RWPE2 (cell line): ENCODE measurements at places on chromosomes 7 and 10.

GRCh38 chr7:29019387-29019786, 61.3 kb upstream of the TRIL start:
- DNase-seq = no peak

DNA sequence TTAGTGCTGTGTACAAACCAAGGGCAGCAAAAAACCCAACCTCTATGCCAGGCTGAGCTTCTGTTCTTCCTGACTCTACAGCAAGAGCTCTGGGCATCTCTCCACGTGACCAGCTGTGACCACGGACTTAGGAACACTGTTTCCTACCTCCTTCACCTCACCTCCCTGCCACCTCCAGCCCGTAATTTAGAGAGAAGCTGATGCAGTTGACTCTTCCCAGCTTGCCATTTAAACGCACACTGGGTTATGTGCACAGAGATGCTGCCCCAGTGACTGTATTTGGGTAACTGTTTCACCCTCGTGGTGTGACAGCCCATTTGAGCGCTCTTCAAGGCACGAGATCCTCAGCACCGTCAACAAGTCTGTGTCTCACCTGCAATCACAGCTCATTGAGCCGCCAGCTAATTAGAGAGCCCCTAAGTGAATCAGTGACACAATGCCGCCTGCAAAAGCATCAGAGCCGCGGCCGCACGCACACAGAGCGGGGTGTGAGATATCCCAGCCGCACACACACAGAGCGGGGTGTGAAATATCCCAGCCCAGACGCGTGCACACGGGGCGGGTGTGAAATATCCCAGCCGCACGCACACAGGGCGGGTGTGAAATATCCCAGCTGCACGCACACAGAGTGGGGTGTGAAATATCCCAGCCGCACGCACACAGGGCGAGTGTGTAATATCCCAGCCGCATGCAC, 319.7 kb downstream of the PTPRN2 start:
- peak; percentile 35 for DNase-seq

- no peak for DNase-seq
Measured at GRCh38 chr7:47419471-47419870, 162.4 kb downstream of the TNS3 start.

GRCh38 chr10:22615819-22616499, 98.4 kb downstream of the PIP4K2A start:
- DNase-seq = no peak

DNA sequence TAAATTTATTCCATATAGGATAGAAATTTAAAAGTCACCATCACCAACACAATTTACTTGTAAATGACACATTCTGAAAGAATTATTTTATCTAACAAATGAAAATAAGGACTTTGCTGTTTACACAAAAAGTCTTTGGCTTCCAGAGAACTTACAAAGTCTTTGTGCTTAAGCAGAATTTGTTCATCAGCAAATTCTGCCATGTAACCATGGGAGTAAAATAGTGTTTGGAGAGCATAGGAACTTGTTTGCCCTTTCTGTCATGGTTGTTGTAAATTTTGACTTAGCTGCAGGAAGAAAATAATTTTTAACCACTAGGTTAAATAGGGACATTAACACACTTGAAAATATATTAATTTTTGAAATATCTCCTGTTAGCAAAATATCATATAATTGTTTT, 15.2 kb downstream of the FGL2 start:
- DNase-seq = no peak

- DNase-seq = peak; percentile 89
Measured at GRCh38 chr7:100509231-100509630, 25.5 kb downstream of the NYAP1 start.

DNA sequence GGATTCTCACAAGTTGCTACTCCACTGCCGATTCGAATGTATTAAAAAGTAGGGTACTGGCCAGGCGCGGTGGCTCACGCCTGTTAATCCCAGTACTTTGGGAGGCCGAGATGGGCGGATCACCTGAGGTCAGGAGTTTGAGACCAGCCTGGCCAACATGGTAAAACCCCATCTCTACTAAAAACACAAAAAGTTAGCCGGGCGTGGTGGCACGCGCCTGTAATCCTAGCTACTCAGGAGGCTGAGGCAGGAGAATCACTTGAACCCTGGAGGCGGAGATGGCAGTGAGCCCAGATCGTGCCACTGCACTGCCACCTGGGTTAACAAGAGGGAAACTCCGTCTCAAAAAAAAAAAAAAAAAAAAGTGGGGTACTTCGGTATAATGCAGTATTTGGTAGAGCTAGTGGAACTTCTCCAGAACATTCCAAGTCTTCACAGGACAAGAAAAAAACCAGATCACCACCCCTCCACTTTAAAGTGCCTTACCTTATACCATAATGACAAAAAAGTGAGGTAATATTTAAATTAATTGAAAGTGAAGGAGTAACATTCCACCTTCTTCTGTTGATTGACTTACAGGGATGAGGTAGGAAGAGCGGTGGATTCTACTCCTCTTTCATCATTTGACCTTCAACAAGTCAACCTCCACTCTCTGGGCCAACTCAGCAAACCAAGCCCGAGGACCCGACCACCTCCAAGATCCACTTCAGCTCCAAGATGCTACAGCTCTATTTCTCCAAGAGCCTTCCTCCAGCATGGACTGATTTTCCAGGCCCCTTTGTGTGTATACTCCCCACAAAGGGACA, 2.0 kb downstream of the BAZ1B start:
- peak; percentile 12 for DNase-seq

DNA sequence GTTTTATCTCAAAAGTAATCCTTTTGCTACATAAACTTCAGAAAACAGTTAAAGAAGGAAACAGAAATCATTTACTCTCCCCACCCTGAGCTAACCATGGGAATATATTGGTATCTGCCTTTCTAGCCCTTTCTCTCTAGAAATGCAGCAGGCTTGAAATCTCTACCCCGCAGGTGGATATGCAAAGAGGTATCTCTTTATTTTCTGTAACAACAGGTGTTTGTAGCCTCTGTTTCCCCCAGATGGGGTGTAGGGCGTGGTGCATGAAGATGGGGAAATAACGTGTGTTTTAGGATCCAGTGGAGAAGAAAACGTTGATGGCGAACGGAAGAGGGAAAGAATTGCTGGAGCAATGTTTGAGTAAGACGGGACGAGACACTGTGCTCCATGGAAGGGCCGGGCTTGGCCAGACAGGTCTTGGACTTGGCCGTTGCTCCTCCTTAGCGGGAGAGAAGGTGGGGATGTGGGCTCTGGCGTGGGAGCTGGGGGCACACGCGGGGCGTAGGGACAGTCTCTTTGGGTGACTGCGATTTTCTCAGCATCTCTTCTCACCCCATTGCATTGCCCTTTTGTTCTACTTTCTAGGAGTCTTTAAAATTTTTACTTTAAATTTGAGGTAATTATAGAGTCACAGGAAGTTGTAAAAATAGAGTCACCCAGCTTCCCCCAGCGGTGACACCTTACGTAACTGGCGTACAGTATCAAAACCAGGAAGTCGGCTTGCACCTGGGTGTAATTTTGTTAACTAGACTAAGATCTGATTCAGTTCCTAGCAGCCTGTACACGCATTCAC, 82.9 kb downstream of the ELFN1 start:
- no peak for DNase-seq

- DNase-seq = no peak
Measured at GRCh38 chr10:77643795-77644468, 6.3 kb upstream of the KCNMA1 start.

DNA sequence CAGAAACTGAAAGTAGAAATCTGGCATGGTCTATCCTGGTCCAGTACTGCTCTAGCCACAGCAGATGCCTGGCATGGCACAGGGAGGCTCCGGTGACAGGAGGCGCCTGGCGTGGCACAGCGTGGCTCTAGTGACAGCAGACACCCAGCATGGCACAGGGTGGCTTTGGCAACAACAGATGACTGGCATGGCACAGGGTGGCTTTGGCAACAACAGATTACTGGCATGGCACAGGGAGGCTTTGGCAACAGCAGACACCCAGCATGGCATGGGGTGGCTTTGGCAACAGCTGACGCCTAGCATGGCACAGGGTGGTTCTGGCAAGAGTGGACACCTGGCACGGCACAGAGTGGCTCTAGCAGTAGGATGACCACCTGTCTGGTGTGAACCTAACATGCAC, 480.5 kb upstream of the FOXK1 start:
- no peak for DNase-seq

DNA sequence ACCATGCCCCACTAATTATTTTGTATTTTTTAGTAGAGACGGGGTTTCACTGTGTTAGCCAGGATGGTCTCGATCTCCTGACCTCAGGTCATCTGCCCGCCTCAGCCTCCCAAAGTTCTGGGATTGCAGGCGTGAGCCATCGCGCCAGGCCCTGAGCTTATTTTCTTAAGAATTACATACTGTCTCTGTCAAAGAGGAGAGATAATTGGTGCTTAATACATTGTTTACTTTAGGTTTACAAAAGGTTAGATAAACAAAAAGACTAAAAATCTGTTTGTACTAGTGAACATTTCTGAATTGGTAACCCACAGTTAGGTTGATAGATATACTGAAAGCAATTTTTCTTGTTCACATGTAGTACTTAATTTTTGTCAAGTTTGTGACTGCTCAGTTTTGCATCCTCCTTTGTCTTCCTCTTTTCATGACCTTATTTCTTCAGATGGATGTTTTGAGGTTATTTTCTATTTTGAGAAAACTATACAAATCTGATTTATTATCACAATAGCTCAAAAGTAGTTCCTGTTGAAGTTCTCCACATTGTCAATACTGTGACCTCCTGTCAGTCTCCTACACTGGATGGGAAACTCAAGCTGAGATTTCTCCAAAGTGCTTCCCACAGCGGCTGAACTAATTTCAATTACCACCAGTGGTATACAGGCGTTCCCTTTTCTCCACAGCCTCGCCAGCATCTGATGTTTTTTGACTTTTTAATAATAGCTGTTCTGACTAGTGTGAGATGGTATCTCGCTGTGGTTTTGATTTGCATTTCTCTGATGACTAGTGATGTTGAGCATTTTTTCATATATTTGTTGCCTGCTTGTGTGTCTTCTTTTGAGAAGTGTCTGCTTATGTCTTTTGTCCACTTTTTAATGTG, 22.5 kb downstream of the HHEX start:
- DNase-seq = no peak

DNA sequence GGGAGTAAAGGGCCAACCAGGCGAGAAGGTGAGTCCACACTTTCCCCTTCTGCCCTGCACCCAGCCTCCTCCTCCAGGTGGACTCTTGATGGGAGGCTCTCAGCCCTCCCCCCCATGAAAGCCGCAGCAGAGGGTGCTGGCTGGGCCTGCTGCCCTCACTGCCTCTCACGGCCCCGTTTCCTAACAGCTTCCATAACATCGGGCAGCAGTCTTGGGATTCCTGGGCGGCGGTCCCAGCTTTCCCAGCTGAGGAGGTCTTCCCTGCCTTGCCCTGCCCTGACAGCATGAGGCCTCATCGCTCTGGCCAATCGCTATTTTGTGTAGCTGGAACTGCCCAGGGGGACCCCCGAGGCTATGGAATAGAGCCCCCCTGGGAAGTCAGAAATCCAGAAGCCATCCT, 76.3 kb downstream of the COL13A1 start:
- DNase-seq = no peak

DNA sequence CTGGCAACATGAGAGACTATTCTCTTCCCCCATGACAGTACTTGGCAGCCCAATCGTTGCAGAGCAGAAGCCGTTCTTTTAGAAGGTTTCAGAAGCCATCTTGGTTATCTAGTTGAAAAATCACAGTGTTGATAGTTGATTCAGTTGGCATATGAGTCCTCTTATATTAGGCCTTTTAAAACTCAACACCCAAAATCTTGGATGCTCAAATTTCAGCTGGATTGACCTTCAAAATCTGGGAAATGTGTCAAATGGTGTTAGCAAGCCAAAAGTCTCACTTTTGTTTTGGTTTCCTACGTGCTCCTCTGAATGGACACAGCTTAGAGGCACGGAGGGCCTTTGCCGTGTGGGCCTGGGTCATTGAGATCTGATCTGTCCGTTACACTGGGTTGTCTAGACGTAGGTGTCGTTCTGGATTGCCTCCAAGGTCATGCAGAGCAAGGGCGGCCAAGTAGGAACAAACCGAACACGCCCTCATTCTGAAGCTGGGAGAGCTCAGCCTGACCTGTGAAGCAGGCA, 59.3 kb upstream of the BMPER start:
- DNase-seq = no peak

DNA sequence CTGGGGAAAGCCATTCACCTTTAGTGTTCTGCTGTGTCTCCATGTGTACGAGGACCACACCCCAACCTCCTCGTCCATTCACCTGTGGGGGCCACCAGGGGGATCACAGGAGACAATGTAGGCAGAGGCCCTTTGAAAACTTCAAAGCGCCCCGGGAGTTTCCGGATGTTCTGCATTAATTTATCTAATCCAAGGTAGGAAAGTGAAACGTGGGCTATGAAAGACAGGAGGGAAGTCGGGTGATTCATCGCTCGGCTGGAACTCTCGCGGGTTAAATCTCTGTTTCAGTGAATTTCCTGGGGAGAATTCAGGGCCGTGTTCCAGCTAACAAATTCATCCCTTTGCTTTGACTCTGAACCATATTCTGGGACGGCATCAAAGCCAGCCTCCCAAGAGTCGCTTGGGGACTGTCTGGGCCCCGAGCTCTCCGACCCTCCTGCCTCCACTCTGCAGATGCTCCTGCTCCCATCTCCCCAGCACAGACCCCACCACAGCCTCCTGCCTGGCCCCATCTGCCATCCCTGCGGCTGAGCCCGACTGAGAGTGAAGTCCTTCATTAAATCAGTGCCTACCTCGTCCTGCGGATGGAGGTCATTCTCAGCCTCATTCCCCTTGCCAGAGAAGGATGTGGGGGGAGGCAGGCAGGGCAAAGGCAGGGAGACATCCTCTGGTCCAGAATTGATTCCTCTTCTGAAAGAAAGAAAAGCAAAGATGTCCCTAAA, 114.1 kb upstream of the CARD11 start:
- no peak for DNase-seq

DNA sequence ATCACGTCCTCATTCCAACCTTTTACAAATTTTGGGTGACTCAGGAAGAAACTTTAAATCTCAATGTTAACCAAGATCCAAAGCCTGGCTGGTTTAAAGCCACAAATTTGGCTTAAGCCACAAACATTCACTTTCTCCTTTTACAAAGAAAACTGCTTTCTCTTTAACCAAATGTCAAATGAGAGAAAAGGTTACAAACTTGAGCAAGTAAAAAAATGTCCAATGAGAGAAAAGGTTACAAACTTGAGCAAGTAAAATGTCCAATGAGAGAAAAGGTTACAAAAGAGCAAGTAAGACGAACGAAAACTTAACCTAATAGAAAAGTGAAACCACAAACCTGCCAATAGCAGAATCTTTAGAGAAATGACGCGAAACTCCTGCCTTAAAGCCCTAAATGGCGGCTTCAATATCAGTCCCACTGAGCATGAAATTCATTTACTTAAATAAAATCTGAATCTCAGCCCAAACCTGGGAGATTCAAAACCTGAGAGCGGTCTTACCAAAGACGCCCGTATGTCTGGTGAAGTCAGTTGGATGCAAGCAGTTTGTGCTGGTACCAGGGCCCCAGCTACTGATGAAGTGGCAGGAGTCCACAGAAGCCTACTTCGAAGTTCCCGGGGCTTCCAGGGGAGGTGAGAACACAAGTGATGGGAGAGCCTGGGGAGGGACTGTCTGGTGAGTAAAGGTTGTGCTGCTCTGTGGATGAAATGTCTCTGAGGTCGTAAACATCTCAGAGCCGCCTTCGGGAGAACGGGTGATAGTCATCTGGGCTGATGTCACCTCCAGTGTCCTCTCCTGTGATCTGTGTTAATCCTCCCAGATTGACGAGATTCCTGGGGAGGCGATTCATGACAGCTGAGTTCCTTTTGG, 74.6 kb downstream of the PAXIP1 start:
- no peak for DNase-seq

- no peak for DNase-seq
Measured at GRCh38 chr7:93601363-93601762, 26.8 kb upstream of the CALCR start.

GRCh38 chr10:119415536-119416503, 126.7 kb downstream of the RGS10 start:
- no peak for DNase-seq
